Daoy (cell line): ENCODE measurements at places on chromosomes 5 and 9.

DNA sequence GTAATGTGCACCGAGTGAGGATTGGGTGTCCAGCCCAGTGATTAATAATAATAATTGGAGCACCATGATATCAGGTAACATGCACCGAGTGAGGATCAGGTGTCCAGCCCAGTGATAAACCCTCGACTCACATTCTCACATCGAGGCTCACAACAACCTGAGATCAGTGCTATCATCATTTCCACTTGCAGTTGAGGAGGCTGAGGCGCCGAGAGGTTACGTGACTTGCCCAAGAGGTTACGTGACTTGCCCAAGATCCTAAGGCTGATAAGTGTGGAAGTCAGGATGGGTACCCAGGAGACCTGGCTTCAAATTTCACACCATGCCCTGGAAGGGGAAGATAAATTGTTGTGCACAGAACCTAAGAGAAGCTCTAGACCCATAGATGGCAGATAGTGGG lies 189.4 kb downstream of the MED10 start:
- DNase-seq, result no peak

GRCh38 chr5:115703514-115703913 lies 77.7 kb upstream of the TMED7 start:
- DNase-seq, result no peak

GRCh38 chr9:113786071-113786470 lies 90.0 kb upstream of the ZNF618 start:
- DNase-seq, result no peak

DNA sequence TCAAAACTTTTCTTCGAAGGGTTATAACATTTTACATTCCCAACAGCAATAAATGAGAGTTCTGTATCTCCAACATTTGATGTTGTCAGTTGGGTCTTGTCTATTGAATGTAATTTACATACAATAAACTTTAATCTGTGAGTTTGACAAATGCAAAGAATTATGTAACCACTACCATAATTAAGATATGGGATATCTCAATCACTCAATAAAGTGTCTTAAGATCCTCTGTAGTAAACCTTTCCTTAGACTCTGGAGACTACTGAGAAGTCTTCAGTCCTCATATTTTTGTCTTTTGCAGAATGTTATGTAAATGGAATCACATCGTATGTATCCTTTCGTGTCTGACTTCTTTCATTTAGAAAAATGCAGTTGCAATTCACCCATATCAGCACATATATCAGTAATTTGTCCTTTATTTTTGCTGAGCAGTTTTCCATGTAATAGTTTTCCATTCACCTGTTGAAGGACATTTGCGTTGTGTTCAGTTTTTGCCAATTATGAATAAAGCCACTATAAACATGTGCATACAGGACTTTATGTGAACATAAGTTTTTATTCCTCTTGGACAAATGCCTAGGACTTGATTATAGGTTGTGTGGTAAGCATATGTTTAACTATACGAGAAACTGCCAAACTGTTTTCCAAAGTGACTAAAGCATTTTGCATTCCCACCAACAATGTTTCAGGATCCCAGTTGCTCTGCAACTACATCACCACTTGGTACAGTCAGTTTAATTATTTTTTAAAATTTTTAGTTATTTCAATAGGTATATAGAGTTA lies 784.6 kb upstream of the ZNF608 start:
- DNase-seq, result no peak

DNA sequence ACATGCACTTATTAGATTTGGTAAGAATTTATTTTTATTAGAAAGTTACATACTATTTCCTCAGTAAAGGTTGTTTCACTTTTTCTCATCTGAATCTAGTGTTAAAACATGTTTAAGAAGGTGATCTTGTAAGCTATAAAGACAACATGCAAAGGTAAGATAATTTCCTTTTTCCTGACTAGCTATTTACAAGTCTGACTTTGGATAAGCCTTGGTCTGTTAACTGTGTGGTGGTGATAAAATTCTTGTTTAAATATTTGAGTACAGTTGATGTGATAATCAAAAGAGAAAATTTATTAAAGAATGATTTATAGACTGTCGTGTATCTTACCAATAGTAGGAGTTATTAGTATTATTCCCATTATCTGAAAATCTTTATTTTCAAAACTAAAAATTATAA lies 36.9 kb upstream of the GPR21 start:
- DNase-seq, result no peak

GRCh38 chr9:8351436-8351835 lies 551.9 kb upstream of the DMAC1 start:
- no peak for DNase-seq

- peak; percentile 42 for DNase-seq
These were observed 12.5 kb downstream of the EDIL3 start for GRCh38 chr5:84372066-84372695.

- no peak for DNase-seq
These were observed 22.7 kb downstream of the COL27A1 start for GRCh38 chr9:114178076-114178475.

- no peak for DNase-seq
These were observed 25.0 kb upstream of the STARD4 start for GRCh38 chr5:111537141-111538024.

DNA sequence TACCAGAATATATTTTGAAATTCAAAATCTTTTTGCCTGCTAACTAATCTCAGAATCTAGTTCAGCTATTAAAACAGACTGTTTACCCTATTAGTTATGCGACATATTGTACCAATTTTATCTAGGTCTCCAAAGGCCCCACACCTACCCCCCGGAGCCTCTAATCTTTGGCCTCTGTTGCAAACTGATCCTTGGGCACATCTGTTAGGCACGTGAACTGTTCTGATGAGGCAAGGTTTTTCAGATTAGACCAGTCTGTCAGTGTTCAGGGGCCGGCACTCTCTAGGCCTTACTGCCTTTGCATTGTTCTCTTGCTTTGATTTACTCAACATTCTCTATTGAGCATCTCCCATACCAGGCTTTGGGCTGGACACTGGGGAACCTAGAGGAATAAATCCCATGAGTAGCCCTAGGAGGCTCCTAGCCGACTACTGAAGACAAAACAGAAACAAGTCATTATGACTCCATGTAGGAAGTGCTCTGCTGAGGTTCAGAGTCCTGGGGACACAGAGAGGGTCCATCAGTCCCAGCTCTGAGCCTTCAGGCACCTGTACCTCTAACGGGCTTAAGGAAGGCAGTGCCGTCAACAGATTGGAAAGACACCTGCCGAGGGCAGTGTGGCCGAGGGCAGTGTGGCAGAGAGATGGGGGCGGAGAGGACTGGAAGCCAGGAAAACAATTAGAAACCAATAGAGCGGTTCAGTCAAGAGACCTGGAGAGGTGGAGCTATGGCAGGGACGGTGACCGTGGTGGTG lies 245.1 kb downstream of the AOPEP start:
- no peak for DNase-seq

- DNase-seq, result no peak
These were observed 3.2 kb downstream of the TPM2 start for GRCh38 chr9:35686222-35687203.

GRCh38 chr5:16483361-16483760 lies 17.8 kb upstream of the ZNF622 start:
- no peak for DNase-seq

DNA sequence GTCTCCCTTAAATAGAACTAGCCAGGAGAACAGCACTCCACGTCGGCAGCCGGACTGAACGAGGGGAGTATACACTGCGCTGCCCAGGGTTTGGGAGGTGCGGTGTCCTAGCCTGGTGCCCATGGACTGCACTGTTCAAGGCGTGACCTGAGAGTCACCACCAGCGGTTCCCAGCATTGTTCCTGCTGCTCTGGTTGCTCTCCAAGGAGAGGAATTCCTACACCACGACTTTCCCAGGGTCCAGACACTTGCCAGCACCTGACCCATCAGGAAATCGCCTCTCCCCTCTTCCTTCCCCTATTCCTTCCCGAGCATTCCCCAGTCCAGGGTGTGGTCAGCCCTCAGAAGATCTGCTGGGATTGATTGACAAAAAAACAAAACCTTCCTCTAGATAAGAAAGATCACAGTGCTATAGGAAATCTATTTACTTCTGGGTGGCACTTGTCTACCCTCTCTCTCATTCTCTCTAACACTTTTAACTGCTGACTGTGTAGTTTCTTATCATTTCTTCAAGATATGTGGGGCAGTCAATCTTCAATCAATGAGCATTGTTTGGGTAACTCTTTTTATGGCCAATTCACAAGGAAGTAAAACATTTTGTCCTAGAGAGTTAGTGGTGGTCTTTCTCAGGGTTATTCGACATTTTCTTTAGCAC lies 297.8 kb upstream of the ACTBL2 start:
- DNase-seq, result peak; percentile 58

GRCh38 chr5:148841519-148841918 lies 15.1 kb downstream of the ADRB2 start:
- no peak for DNase-seq

- DNase-seq, result no peak
These were observed 235.6 kb upstream of the RPS23 start for GRCh38 chr5:82513738-82514137.

DNA sequence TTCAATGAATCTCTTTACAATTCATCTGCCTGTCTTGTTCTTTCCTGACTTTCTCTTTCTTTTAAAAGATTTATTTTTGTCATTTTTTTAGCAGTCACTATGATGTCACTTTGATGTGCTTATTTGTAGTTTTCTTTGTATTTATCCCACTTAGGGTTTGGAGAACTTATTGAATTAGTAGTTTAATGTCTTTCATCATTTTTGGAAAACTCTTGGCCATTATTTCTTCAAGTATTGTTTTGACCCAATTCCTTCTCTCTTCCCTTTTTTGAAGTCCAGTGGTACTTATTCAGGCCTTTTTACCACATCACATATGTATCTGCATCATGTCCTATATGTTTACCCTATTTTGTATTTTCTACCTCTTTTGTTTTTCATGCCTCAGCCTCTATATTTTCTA lies 48.9 kb upstream of the CCDC112 start:
- no peak for DNase-seq

GRCh38 chr5:159877894-159878448 lies 38.3 kb upstream of the ADRA1B start:
- DNase-seq, result no peak

DNA sequence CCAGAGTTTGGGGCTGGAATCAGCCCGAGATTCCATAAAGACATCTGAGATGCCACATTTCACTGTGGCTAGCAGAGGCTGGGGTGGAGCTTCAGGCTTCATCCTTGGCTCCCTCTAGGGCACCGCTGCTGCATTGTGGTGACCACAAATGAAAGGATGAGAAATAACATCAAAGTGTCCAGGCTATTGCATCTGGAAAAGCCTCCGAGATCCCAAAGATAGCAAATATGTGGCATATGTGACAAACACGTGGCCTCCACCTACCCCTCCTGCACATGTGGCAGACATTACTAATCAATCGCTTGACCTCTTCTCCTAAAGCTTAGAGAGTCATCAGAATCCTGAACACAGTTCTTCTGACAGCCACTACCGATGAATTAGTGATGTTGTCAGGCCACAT lies 4.5 kb downstream of the SPARC start:
- DNase-seq, result no peak

- DNase-seq, result peak; percentile 58
These were observed 925 bp downstream of the ABHD17B start for GRCh38 chr9:71909887-71910649.
